ENCODE measurements at places on chromosomes 2 and 18. TPM values are rescaled to one million over a fixed set of nuclear protein-coding genes. Genes with fewer than 3 reads are reported as not detected.

RAX gene
- total RNA-seq = not detected

CFC1 gene
- not detected for total RNA-seq

CNDP1 gene
- total RNA-seq = not detected

DIPK1C gene
- not detected for total RNA-seq

USP40 gene
- total RNA-seq = 21.3 TPM

TANC1 gene
- total RNA-seq = 92.6 TPM

UGT1A3 gene
- not detected for total RNA-seq

AGXT gene
- not detected for total RNA-seq

C2orf15 gene
- total RNA-seq = not detected

HOXD11 gene
- not detected for total RNA-seq

SLC11A1 gene
- 0.05 TPM for total RNA-seq

MERTK gene
- total RNA-seq = 25.0 TPM

NEB gene
- 1.2 TPM for total RNA-seq

NAT8 gene
- not detected for total RNA-seq
